Renal cortical epithelial cell (primary cell): ENCODE measurements at places on chromosomes 13 and 19. TPM values are rescaled to one million over a fixed set of nuclear protein-coding genes. Genes with fewer than 3 reads are reported as not detected.

- no peak for DNase-seq
Measured at GRCh38 chr19:6570764-6571163, 20.2 kb downstream of the CD70 start.

DNA sequence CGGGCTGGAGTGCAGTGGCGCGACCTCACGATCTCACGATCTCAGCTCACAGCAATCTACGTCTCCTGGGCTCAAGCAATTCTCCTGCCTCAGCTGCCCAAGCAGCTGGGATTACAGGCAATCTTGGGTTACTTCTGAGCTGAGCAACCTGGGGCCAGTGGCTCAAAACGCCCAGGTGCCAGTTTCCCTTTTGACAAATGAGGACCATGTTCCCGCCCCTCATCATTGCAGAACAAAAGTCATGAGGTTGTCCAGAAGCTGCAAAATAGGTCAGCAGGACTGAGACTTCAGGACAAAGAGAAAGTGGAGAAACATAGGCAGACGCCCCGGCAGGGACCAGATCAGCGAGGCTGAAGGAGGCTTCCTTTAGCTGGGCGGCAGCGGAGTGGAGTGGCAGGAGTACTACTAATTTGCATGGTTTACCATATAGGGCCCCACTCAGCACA, 3.3 kb upstream of the ADGRE5 start:
- DNase-seq = no peak

Gene THAP8
- total RNA-seq = 3.3 and 3.5 TPM in 2 replicates

Gene ISYNA1
- total RNA-seq = 37.5 and 69.9 TPM in 2 replicates

Gene GPR42
- total RNA-seq = not detected in 2 replicates

Gene PODNL1
- total RNA-seq = 0.17 and 0.89 TPM in 2 replicates
